Suprapubic skin (tissue), 4 donors: ENCODE measurements at places on chromosomes 1 and 21. TPM values are rescaled to one million over a fixed set of nuclear protein-coding genes. Genes with fewer than 3 reads are reported as not detected.

- no peak for DNase-seq
Measured at GRCh38 chr1:2279210-2279639, 51.1 kb downstream of the SKI start.

- DNase-seq: no peak
Measured at GRCh38 chr1:241924080-241924808, 33.3 kb upstream of the BECN2 start.

Gene CCDC17
- total RNA-seq: 6.5 TPM

DNA sequence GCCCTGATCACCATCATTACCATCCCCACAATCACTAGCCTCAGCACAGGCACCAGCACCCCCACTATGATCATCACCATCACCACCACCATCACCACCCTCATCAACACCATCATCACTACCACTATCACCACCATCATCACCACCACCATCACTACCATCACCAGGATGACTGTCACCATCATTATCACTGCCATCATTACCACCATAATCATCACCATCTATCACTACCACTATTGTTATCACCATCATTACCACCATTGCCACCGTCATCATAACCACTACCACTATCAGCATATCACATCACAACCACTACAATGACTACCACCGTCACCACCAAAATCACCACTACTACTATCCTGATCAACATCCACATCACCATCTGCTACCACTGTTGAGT lies 57.3 kb upstream of the CASZ1 start:
- no peak for DNase-seq

DNA sequence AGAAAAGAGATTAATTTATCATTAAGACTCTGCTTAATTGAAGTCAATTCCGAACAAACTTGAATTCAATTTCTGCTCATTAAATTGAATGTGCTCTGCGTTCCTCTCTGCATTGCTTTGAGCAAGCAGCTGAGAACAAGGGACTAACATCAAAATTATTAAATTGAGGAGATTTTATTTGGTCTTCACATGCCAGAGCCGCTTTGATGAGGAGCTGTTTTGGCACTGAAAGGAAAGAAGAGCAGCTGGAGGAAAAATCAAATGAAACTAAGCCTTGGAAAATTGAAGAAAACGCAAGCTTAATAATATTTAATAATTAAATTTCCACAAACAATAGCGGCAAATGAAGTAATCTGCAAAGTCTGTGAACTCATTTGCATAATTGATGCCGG lies 222.0 kb upstream of the PKN2 start:
- DNase-seq: no peak

DNA sequence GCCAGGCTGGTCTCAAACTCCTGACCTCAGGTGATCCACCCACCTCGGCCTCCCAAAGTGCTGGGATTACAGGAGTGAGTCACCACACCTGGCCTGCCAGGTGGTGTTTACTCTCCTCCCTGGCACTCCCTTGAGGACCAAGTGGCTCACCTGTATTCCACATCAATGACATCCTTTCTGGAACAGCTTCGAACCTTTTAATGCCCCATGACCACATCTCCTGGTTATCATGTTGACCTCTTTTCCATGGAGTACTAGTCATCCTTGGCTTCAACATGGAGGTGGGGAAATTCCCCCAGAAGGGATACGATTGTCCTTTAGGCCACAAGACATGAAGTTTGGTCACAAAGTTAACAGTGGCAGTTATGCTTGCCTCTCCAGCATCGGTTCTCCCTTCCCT lies 66.9 kb downstream of the CDC7 start:
- no peak for DNase-seq

- DNase-seq: peak; percentile 88
Measured at GRCh38 chr1:151762941-151763921, at the start of gene MRPL9. TSS of gene MRPL9 (minus strand) at chr1:151763496. CDS start at chr1:151763479, 17 bp downstream.

- no peak for DNase-seq
Measured at GRCh38 chr21:19553919-19554615, 1150.5 kb upstream of the TMPRSS15 start.

DNA sequence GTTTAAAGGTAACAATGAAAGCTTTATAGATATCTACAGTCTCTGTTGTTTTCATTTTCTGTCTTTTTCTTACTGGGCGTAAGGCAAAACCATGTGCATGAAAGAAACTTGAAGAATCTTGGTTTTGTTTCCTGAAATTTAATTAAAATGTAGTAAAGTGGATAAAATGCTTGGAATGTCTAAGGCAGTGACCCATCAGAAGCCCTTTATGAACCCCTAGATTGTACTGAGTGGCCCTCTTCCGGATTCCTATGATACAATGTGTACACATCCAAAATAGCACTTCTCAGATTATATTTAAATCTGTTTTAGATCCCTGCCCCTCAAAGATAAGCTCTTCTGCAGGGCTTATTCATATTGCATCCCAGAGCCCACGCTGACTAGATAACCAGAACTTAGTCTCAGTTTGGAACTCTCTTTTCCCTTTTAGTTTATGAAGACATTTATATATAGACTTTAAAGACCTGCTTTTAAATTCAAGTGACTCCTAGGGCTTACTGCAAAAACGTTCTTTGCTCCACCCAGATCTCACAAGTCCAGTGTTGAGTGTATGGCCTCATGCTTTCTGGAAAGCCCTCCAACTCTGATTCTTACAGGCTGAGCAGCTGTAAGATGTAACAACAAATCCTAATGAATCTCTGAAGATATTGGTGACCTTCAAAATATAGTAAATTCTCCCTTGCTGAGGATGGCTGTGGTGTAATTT lies 142.9 kb downstream of the LRRC7 start:
- DNase-seq: no peak

Gene RAB25
- total RNA-seq: 172 TPM

Gene LRRC8D
- 23.3 TPM for total RNA-seq

DNA sequence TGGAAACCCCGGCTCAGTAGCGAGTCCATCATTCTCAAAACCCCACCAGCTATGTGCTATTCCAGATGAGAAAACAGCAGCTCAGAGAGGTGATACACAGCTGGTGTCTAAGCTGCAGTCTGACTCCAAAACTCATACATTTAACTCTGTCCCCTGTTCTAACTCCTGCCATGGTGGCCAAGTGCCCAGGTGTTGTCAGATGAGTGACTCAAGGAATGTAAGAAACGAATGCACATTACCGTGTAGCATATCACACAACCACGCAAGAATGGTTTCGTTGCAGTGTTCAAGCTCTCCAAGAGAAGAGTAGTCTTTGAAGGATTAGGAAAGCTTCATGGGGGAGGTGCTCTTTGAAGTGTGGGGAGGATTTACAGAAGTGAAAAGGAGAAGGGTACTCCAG lies 4.7 kb upstream of the XKR8 start:
- no peak for DNase-seq

Gene AK2
- 139 TPM for total RNA-seq

- no peak for DNase-seq
Measured at GRCh38 chr1:173757666-173758065, 42.9 kb downstream of the KLHL20 start.

DNA sequence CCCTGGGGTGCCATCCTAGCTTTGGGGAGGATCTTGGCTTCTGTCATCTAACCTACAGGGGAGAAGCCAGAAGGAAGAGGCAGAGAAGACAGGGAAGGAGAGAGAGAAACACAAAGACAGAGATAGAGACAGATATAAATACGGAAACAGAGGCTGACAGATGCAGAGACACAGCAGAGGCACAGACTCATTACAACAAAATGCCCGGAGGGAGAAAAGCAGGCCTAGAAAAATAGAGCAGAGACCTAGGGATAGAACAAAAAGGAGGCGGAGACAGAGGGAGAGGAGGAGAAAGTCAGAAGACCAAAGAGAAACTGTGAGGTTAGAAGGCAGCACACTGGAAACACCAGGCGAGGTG lies 1.9 kb downstream of the PEAR1 start:
- no peak for DNase-seq
